NCI-H2029 (cell line): ENCODE measurements at places on chromosomes 5 and 9.

GRCh38 chr5:134148316-134148715 is 28.4 kb downstream of the SKP1 start:
- peak; percentile 59 for DNase-seq

- DNase-seq: no peak
These were observed 1.9 kb downstream of the ANKH start for GRCh38 chr5:14869668-14870164.

DNA sequence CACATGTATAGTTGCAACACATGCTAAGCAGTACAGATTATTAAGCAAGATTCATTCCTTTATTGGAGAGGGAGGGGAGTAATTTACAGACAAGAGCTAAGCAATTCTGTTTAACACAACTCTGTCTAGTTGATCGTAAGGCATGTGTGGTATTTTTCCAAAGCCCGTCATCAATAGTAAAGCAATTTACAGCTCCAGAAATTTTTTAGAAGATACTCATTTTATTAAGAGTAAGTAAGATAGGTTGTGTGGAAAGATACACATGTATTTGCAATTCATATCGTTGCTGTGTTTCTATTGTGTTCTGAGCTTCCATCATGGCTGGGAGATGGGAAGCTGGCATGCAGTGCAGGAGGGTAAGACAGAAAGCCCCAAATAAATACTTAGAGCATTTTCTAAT is 289.2 kb upstream of the TMEM161B start:
- DNase-seq: no peak

DNA sequence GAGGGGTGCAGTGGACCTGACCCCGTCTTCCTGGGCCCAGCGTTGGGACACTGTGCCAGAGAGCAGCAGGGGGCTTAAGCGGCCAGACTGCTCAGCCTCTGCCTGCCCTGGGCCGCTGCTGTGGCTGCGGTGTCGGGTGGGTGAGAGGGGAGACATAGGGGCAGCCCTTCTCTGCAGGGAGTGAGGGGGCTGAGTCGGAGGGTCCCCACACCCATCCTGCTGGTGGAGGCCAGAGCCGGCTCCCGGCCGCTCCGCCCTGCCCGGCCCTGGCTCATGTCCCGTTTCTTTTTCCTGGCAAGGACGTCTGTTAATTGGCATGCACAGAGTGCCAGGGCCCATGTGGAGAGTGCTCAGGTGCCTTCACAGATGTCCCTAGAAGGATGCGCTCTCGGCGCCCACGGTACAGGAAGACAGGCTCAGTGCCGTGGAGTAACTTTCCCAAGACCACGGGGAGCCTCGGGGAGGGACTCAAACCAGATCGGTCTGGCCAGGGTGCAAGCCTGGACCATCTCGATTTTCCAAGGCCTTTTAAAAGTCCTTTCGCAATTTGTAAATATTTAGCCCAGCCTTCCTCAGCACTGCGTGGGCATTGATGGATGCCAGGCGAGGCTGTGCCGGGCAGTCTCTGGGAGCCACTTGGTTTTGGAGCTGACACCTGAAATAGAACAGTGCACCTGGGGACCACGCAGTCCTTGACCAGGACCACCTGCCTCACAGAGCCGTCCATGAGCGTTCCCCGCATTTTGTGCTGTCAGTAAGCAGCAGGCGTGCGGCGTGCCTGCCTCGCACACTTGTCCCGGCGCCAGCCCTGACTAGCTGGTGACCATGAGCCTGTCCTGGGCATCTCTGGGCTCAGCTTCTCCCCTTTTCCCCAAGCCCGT is 60.9 kb downstream of the RXRA start:
- DNase-seq: peak; percentile 41

DNA sequence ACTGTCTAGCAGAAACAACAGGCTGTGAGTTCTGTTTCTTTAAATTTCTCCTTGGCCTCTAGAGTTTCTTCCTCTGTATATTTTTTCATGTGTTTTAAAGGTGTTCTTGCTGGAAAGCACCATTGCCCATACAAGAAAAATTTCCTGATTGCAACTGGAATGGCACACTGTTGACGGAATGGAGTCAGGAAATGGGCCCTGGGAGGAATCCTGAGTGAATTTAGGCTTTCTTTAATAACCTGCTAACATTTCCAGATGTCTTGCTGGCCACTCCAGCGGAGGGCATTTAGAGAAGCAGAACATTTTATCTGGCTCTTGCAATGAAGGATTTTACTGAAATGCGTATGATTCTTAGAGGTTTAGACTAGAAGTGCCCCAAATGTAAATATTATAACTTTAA is 736.3 kb downstream of the TAF11L14 start:
- no peak for DNase-seq

- DNase-seq: no peak
These were observed 4.4 kb downstream of the SLC22A4 start for GRCh38 chr5:132298298-132299212.

DNA sequence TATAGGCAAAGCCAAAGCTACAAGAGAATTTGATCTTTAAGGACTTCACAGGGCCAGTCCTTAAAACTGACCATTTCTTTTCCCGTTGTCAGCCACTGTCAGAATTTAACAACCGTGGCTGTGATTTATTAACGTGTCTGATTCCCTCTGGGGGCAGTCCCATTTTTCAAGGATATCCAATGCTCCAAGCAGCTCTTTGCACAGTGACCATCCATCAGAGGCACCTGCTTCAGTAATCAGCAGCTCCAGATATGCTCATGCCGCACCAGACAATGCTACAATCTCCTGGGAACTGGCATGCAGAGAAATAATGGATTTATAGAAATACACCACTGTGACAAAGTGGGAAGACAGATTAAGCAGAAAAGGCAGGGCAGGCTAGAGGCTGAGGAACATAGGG is 163.3 kb upstream of the PPP1R2B start:
- no peak for DNase-seq

GRCh38 chr5:135353952-135354721 is 44.9 kb downstream of the MACROH2A1 start:
- DNase-seq: no peak

DNA sequence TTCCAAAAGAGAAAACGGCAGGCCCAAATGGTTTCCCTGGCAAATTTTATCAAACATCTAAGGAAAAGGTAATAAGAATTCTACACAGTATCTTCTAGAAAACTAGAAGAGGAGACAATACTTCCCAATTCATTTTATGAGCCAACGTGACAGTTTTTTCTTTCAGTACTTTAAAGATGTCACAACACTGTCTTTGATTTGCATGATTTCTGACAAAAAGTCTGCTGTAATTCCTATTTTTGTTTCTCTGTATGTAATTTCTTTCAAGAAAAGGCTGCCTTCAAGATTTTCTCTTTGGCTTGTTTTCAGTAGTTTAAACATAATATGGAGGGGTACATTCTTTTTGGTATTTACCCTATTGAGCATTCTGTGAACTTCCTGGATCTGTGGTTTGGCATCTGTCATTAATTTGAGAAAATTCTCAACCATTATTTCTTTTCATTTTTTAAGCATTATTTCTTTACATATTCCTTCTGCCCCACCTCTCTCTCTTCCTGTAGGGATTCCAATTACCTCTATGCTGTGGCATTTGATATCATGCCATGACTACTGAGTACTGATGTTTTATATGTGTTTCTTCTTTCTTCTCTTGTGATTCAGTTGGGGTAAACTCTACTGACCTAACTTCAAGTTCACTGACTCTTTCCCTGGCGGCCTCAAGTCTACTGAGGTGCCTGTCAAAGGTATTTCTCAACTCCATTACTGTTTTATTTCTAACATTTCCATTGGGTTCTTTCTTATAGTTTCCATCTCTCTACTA is 32.2 kb downstream of the ANKS6 start:
- DNase-seq: no peak

- no peak for DNase-seq
These were observed 34.1 kb downstream of the MCCC2 start for GRCh38 chr5:71621268-71621667.
